ENCODE measurements at places on chromosomes 3 and 15.
A peak's percentile ranks its signal among the peaks of the same experiment; 100 is the strongest.

GRCh38 chr15:57171426-57171825 lies 204.9 kb upstream of the CGNL1 start:
- no peak for DNase-seq

GRCh38 chr3:54856271-54856670 lies 71.6 kb downstream of the LRTM1 start:
- no peak for DNase-seq

DNA sequence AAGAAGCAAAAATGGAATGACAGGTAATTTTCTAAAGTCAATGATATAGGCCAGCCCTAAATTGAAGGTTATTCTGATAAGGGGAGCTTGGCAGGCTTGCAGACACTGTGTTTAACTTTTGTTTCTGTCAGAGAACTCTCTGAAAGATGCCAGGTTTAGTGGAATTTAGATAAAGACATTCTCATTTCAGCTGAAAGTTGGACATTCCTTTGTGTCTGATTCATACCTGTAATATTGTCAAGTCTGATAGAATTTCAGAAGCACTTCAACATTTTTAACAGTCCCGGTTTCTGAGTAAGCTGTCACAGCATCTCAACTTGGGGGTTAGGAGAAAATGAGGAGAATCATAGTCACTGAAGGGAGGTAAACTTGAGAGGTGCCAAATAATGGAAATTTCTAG lies 84.0 kb downstream of the DIPK2A start:
- no peak for DNase-seq

DNA sequence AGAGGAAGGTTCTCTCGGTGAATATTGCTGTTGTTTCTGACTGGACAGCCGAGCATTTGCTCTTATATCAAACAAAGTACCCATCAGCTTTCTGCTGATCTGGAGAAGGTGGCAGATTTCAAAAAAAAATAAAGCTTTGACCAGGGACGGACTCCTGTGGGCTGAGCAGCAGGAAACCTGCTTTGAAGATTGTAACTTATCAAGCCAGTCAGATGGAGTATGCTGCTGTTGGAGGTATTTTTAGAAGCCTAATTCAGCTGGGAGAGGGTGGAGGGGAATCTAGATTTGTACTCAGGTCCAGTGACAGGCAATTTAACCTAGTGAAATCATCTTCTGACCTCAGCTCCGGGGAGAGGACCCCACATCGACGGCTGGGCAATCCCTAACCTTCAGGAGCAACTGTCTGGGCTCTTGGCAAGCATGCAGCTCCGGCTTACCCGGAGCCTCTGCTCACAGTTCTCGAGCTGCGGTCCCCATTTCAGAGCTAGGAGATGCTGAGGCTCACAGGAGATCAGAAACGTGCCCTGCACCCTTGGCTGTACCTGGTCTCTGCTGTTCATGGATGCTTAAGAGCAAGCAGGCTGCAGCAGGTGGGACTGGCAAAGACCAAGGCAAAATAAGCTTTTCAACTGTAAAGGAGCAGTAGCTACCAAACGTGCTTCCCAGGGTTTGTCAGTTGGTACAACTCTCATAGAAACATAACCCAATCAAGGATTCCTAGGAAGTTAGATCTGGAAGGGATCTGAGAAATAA lies 89.3 kb upstream of the ST8SIA2 start:
- DNase-seq, result no peak

- DNase-seq, result no peak
Measured at GRCh38 chr3:168620854-168621253, 525.1 kb upstream of the GOLIM4 start.

- no peak for DNase-seq
Measured at GRCh38 chr15:23606226-23606625, 40.8 kb downstream of the MKRN3 start.

DNA sequence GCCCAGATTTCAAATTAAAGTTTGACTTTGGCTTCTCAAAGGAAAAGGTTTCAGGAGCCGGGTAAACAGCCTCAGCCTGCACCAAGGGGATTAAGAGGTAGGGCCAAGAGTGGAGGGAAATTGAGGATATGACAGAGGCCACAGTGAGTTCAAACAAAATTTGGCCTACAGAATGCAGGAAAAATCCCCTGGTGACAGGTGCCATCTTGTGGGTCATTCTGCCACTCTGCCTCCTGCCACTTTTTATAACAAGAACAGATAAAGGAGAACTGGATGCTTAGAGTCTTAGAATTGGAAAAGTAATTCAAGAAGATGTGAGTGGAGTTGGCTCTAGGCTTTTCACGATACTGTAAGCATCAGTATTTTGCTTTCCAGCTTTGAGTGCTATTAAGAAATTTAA lies 253.2 kb downstream of the NR2F2 start:
- DNase-seq, result no peak

DNA sequence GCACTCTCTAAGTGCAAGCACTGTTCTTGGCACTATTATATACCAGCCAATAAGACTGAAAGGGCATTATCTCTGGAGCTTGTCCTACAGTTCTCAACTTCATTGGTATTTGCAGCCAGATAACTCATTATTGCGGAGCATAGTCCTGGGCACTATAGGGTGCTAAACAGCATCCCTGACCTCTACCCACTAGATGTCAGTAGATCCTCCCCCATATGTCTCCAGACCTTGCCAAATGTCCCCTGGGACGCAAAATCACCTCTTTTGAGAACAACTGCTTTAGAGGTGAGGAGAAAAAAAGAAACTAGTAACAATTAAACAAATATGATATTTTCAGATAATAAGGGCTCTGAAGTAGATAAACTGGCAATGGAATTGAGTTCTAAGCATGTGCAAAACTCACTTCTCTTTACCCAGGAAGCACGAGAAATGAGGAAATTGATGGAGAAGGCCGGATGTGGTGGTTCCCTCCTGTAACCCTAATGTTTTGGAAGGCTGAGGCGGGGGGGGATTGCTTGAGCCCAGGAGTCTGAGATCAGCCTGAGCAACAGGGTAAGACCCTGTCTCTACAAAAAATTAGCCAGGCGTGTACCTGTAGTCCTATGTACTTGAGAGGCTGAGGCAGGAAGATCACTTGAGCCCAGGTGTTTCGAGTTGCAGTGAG lies 61.4 kb downstream of the FRMD4B start:
- DNase-seq, result no peak

GRCh38 chr15:23599053-23599452 lies 33.6 kb downstream of the MKRN3 start:
- DNase-seq, result no peak

GRCh38 chr3:188539631-188540194 lies 385.8 kb downstream of the LPP start:
- no peak for DNase-seq

- no peak for DNase-seq
Measured at GRCh38 chr3:187370051-187370450, 1.9 kb downstream of the RTP4 start.

GRCh38 chr3:141739731-141740130 lies 1.6 kb downstream of the RNF7 start:
- no peak for DNase-seq

GRCh38 chr15:100671858-100672543 lies 69.6 kb downstream of the ASB7 start:
- no peak for DNase-seq

GRCh38 chr15:73867956-73868355 lies 5.4 kb upstream of the TBC1D21 start:
- no peak for DNase-seq

DNA sequence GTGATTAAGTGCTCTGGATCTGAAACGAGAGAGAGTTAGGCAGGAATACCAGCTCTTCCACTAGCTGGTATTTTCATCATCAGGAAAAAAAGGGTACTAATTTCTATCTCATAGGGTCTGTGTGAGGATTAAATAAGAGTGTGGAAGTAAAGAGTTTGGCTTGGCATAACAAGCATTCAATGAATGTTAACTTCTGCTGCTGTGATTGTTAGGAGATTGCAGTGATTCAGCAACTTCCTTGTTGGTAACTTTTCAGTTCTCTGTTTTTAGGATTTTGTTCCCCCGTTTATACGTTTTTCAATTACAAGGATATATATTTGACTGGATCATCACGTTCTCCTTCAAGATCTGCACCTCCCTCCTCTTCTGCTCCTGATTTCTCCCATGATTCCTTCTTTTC lies 65.9 kb upstream of the MYO5C start:
- no peak for DNase-seq

- no peak for DNase-seq
Measured at GRCh38 chr15:90664650-90665287, 52.4 kb upstream of the BLM start.

- DNase-seq, result no peak
Measured at GRCh38 chr15:94451466-94451865, 220.1 kb downstream of the MCTP2 start.

GRCh38 chr3:40546816-40547215 lies 22.1 kb downstream of the ZNF621 start:
- no peak for DNase-seq

DNA sequence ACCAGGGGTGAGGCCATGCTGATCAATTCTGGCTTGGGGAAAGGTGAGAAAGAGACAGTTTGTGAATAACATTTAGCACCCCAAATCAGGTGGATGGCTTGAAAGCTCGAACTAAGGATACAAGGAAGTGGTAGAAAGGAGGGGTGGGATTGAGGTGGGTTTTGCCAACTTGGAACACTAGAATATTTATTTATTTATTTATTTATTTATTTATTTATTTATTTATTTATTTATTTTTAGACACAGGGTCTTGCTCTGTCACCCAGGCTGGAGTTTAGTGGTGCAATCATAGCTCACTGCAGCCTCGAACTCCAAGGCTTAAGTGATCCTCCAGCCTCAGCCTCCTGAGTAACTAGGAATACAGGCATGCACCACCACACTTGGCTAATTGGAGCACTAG lies 31.0 kb upstream of the THSD4 start:
- no peak for DNase-seq

DNA sequence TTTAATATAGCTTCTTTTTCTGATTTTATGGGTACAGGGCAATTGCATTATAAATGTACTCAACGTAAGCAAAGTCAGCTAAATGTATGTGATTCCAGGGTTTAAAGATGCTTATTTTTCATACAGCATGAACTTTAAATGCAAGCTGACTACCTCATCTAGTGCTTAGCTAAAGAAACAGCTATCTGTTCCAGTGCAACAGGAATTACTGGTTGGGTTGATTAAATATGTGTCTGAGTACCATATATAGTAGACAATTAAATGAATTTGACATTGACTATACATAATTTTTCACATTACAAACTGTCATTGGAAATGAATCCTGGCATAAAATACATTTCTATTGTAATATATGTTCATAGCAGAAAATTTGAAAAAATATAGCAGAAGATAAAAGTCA lies 26.3 kb upstream of the SV2B start:
- no peak for DNase-seq

GRCh38 chr3:159443266-159443665 lies 545.4 kb upstream of the IL12A start:
- no peak for DNase-seq

GRCh38 chr15:69400850-69401249 lies 13.3 kb upstream of the KIF23 start:
- peak; percentile 11 for DNase-seq

- no peak for DNase-seq
Measured at GRCh38 chr3:72418244-72418643, 430.0 kb downstream of the SHQ1 start.

DNA sequence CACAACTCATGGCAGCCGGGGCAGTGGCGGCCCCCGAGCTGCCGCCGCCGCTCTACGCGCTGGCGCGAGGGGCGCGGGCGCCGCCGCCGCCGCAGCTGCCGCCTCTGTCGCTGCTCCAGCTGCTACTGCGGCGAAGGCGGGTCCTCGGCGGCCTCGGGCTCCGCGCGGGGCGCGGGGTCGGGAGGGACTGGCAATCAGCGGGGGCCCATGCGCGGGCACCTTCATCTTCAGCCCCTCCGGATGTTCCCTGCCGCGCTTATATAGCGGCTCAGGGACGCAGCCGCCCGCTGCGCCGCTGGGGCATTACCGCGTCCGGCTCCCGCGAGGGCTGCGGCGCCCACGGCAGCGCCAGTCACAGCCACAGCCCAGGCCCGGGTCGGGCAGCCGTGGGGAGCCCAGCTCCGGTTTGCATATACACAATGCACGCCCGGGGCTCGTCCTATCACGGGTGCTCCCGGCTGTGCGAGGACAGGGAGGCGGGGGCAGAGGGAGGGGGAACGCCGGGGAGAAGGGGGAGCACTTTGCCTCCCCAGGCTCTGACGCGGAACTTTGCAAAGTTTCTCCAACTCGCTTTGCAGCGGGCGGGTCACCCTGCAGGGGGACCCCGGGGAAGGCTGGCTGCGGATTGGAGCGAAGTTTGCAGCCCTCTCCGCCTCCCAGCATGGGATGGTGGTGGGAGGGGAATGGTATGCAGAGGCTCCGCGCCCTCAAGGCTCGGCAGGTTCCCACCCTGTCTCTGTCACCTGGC lies at the start of gene VGLL3:
Gene VGLL3 (minus strand): TSS at position 416 of the 748 bp plus-strand sequence. CDS start 406 bp downstream, at position 10.
- no peak for DNase-seq

DNA sequence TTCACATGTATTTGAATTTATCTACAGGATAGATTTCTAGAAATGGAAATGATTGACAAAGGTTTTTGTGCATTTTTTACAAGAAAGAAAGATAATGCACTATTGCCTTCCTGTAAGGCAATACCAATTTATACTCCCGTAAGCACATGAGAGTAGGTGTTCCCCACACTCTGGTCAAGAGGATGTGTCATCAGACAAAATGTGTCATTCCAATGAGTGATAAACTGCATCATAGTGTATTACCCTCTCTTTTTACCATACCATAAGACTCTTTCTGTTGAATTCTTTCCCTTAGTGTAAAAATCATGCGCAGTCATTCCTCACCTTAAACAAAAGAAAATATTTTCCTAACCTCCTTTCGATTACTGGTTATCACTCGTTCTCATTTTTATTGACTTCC lies 251.0 kb downstream of the ROBO1 start:
- no peak for DNase-seq

DNA sequence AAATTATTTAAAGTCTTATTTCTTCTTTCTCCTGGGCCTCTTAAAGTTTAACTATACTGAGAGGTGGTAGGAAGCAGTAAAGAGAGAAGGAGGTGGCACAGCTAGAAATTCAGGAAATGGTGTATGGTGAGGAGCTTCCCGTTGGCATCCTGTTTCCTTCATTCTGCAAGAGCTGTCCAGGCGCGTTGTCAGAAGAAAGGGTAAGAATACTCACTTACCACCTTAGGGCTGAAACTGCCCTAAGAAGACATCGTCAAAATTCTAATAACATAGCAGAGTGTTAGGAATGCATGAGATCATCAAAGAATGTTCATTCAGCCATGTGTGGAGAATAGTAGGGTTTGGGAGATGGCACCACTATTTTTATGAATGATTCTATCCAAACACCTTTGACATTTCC lies 699.6 kb downstream of the MCTP2 start:
- no peak for DNase-seq

DNA sequence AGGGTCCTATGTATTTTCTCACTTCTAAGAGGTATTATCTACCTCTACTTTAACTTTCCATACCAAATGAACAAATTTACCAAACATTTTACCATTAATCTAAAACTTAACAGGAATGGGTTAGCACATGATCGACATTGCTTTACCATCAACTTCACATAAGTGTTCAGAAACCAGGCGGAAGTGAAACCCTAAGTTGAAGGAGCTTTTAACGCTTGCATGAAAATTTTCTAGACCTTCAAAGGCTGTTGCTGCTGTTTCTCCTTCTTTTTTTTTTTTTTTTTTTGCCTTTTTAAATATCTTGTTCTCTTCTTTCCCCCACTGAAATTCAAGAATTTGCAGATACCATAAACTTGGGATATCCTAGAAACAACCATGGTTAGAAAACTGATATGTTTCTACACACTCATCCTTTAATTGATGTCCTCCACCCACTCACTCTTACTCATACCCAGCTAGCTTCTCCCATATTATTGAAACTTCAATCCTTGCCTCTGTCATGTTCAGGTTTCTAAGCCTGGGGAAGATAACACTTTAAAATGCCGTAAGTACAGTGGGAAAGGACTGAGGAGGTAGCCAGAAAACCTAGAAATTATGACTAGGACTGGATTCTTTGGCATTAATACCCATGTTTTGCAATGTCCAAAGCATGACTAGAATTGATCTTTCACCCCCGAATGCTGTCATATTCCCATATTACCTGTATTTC lies 24.7 kb downstream of the MYO5A start:
- DNase-seq, result no peak
